ENCODE measurements at places on chromosomes 3 and 15. TPM values are rescaled to one million over a fixed set of nuclear protein-coding genes. Genes with fewer than 3 reads are reported as not detected.

The GOLGA8M gene
- 33.1 TPM for total RNA-seq

DNA sequence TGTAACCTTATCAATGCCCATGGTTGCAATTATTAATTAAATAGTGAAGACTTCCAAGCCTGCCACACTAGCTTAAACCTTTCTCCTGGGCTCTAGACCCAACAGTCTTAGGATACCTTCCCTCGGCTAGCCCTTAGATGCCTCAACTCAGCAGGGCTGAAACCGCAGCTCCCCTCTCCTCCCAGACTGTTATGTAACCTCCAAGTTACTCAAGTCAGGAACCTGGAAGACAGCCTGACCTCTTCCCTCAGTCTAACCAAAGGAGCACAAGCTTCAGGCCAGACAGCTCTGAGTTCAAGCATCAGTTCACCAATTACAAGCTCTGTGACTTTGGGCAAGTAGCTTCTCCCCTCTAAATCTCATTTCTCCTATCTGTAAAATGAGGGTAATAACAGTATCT, 70.5 kb upstream of the HACD2 start:
- no peak for DNase-seq

GRCh38 chr3:81500039-81500438, 261.4 kb downstream of the GBE1 start:
- DNase-seq = no peak

- no peak for DNase-seq
Measured at GRCh38 chr3:53712817-53713388, 133.3 kb downstream of the CHDH start.

- no peak for DNase-seq
Measured at GRCh38 chr3:124714223-124714853, 15.9 kb upstream of the UMPS start.

DNA sequence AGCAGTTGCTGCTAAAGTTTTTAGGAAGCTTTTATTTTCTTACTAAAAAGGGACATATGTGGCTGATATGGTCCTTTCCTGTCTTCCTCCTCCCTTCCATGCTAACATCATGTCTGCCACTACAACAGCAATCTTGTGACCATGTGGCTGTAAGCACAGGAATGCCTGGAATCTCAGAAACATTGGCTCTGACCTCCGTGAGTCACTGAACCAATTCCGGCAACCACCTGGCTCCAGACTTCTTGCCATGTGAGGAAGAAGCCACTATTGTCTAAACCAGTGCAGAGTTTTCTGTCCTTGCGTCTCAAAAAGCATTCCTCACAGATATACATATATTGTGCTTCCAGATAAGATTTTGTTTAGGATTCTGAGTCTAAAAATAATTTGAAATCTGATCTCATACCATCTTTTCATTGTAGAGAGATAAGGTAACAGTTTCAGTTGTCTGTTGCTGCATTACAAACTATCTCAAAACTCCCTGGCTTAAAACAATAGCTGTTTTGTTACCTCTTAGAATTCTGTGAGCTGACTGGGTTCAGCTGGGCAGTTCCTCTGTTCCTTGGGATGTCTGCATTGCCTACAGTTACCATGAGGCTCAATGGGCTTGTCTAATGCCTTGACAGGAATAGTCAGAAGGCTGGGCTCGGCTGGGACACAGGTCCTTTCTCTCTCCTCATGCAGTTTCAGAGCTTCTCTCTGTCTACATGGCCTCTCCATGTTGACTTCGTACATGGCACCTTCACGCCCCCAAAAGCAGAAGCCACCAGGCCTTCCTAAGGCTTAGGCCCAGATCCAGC, 77.3 kb upstream of the MAGI1 start:
- no peak for DNase-seq

Data from natural killer cell treated with Interleukin-12 subunit alpha and Interleukin-12 subunit beta and Interleukin-15 and Interleukin-18, amount 100 ng/mL, for 72 hours (primary cell).